ENCODE measurements at places on chromosomes 13 and 19.
A peak's percentile ranks its signal among the peaks of the same experiment; 100 is the strongest.

- DNase-seq, result no peak
Observed at GRCh38 chr13:35987572-35988513, 143.3 kb downstream of the DCLK1 start.

- DNase-seq, result peak; percentile 53
Observed at GRCh38 chr19:57887195-57887941, 1.5 kb downstream of the ZNF814 start.

DNA sequence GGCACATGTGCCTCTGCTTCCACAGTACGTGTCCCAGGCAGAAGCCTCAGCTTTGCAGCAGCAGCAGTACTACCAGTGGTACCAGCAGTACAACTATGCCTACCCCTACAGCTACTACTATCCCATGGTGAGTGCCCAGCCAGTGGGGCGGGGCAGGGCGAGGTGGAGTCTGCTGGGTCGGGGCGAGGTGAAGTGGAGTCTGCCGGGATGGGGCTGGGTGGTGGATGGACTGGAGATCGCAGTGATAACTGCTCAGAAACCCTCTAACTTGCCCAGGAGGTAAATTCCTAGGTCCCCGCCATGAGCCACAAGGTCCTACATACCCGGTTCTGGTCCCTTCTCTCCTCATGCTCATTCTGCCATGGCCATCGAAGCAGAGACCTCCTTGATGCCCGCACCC, 3.6 kb downstream of the LENG8 start:
- no peak for DNase-seq

DNA sequence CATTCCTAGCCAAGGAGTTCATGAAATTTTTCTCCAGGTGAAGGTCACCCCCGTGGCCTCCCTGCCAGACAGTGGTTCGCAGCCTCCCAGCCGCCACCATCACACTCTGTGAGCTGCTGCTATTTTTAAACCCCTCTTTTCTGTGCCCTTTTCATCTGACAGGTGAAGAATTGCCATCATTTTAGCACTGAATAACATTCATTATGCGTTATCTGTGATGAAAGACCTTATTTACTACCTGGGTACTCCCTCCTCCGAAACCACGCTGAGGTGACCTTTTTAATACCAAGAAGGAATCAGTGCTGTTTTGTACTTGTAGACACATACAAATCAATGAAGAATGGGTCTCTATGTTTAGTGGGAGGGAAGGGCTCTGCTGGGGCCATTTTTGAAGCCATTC, 148.9 kb upstream of the GPR12 start:
- no peak for DNase-seq

DNA sequence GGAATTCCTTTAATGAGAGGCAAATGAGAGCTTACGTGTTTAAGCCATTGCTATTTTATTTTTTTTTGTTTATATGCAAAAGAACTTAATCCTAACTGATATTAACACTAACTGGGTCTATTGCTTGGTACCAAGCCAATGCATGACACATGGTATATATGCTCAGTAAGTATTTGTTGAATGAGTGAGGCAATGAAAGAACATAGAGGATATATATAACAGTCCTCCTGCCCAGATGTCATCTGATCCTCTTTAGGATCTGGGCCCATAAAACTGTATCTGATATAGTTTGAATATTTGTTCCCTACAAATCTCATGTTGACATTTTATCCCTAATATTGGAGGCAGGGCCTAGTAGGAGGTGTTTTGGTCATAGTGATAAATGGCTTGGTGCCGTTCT, 13.0 kb upstream of the ALOX5AP start:
- no peak for DNase-seq

GRCh38 chr19:53868091-53868891, 608 bp downstream of the MYADM start:
- DNase-seq, result no peak

DNA sequence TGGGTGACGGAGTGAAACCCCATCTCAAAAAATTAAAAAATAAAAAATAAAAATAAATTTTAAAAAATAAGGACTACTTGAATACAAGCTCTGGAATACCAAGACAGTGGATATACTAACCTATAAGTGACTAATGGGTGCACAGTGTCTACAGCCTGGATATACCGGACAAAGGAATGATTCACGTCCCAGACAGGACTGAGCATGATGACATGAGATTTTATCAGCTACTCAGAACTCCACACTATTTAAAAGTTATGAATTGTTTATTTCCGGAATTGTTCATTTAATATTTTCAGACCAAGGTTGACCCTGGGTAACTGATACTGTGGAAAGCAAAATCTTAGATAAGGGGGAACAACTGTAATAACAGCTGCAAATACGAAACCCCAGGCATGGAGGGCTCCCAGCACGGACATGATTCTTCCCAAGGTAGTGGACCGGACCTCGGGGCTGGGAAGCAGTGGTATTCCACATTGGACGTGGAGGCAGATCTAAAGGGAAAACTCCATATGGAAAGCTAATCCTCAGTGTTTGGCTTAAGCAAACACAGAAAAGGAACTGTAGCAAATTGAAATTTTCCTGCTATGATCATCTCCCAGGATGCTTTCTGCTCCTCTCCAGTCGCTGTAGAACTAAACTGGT, 102.6 kb upstream of the TSHZ3 start:
- DNase-seq, result no peak

DNA sequence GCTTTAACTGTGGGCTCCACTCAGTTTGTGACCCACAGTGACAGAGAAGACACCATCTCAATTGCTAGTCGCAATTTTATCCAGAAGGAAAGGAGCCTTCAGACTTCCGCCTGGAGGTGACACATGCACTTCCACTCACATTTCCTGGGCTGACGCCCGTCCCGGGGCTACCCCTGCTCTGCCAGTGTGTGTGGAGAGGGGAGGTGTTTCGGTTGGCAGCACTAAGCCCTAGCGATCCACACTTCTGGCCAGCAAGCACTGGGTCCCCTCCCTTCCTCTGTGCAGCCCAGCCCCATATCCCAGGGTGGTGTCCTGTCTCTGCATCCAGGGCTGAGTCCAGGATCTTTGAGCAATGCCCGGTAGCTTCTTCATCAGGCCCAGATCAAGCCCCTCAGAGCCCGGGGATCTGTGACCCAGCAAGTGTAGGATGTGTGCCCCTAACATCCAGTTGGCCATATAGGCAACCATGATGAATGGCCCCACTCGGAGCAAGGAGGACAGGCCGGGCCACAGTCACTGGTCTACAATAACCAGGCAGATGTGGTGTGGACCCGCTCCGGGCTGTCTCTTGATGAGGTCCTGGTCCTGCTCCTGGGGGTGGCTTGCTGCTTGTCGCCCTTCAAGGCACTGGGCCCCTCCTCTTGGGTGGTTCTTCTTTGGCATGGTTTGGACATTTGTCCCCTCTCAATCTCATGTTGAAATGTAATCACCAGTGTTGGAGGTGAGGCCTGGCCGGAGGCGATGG, 141.9 kb upstream of the SPACA7 start:
- DNase-seq, result no peak

DNA sequence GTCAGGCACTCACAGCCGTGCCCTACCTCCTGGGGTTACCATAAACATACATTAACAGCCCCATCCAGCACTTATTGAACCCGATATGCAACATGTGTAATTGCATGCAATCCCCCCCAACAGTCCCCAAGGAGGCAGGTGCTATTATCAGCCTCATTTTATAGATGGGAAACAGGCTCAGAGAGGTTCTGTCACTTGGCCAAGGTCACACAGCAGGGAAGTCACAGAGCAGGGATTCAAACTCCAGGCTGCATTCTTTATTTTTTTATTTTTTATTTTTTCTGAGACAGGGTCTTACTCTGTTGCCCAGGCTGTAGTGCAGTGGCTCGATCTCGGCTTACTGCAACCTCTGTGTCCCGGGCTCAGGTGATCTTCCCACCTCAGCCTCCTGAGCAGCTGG, 38.4 kb upstream of the TNFAIP8L1 start:
- DNase-seq, result no peak

- no peak for DNase-seq
Observed at GRCh38 chr13:32454886-32455593, 27.1 kb upstream of the N4BP2L1 start.

- DNase-seq, result no peak
Observed at GRCh38 chr13:102018716-102019115, 383.1 kb downstream of the FGF14 start.

DNA sequence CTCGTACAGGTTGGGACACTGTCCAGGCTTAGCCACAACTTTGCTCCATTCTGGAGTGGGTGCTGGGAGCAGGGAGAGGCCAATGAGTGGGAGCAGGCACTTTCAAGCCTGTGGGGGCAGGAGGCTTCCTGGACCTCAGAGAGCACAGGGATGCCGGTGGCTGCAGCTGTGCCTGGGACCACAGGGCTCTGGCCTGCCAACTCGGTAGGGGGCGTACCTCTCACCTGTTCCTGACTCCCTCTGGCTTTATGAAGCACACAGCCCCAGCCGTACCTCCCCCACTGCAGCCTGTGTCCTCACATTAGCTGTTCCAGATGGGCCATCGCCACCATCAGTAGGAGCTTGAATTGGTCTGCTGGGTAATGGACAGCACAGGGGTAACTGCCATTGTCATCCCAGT, 278.7 kb upstream of the KLHL1 start:
- no peak for DNase-seq

GRCh38 chr19:19342086-19343015, 21.7 kb downstream of the MAU2 start:
- no peak for DNase-seq

GRCh38 chr13:45895881-45896280, 44.3 kb upstream of the SIAH3 start:
- peak; percentile 55 for DNase-seq

DNA sequence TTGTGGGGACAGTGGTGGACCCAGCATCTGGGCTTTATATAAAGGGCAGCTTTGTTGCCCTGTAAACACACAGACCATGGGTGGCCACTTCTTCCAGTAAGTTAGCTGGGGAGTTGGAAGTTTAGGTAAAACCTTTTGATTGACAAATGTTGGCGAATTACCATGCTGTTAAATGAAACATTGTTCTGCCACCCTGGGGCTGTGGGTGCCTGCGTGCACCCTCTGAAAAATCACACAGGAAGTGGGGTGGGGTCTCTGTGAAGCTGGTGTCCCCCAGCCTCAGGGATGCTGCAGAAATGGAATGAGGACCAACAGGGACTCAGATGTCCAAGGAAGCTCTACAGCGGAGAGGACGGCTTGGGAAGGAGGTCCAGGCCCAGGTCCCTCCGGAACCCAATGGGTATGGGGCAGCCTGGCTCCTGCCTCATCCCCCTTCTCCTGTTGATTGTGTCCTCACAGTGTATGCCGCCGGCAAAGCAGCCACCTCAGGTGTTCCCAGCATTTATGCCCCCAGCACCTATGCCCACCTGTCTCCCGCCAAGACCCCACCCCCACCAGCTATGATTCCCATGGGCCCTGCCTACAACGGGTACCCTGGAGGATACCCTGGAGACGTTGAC, 2.8 kb upstream of the USF2 start:
- no peak for DNase-seq

DNA sequence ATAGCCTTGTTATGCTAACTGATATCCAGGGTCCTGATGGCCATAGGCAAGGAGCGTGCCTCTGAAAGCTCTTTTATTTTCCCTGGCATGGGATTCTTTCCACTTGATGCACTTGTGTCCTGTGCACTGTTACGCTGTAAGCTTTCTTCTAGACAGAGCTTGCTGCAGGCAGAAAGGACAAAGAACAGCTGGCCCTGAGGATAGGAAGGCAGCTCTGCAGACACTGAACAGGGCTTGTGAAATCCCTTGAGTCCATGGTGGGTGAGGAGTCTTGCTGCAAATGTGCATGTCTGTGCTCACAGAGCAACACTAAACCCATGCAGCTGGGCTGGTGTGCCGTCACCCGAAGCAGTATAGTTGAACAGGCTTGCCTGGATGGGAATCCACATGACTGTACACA, 126.6 kb downstream of the AKAP11 start:
- DNase-seq, result no peak

GRCh38 chr13:114100446-114101357, 31.7 kb downstream of the RASA3 start:
- DNase-seq, result no peak

Measured in left kidney (tissue), 8 donors.